ENCODE measurements at places on chromosomes 7 and 10.
A peak's percentile ranks its signal among the peaks of the same experiment; 100 is the strongest.

- no peak for DNase-seq
These were observed 96.3 kb upstream of the DDC start for GRCh38 chr7:50661345-50662040.

- DNase-seq: no peak
These were observed 29.7 kb downstream of the NUB1 start for GRCh38 chr7:151371266-151371665.

- DNase-seq: peak; percentile 78
These were observed 46.3 kb downstream of the PLEKHA8 start for GRCh38 chr7:30074422-30075030.

- no peak for DNase-seq
These were observed 15.3 kb downstream of the PAPSS2 start for GRCh38 chr10:87674943-87675342.

- no peak for DNase-seq
These were observed 42.1 kb downstream of the ST8SIA6 start for GRCh38 chr10:17412323-17412722.

DNA sequence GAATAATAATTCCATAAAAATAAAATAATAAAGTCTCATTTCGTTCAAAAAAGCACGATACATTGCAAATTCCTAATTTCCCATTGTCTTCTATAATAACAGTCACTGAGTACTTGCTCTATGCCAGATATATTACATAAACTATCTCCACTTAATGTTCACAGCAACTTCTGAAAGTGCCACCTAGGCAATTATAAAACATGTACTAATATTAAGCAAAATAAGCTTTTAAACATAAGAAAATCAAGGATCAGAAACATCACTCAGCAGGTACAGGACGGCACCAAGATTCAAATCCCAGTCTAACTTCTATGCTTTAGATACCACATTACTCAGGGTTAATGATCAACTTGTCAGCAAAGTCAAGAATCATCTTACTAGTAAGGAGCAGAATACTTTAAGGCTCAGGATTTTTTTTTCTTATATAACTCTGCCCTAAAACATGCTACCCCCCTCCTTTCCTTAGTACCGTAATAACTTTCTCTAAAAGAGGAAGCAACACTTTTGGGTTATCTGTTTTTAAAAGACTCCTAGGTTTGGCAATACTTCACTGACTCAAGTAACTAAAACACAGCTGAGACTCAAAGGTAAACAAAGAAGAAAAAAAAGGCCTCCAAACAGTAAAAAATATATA, 51.3 kb downstream of the USP6NL start:
- no peak for DNase-seq

DNA sequence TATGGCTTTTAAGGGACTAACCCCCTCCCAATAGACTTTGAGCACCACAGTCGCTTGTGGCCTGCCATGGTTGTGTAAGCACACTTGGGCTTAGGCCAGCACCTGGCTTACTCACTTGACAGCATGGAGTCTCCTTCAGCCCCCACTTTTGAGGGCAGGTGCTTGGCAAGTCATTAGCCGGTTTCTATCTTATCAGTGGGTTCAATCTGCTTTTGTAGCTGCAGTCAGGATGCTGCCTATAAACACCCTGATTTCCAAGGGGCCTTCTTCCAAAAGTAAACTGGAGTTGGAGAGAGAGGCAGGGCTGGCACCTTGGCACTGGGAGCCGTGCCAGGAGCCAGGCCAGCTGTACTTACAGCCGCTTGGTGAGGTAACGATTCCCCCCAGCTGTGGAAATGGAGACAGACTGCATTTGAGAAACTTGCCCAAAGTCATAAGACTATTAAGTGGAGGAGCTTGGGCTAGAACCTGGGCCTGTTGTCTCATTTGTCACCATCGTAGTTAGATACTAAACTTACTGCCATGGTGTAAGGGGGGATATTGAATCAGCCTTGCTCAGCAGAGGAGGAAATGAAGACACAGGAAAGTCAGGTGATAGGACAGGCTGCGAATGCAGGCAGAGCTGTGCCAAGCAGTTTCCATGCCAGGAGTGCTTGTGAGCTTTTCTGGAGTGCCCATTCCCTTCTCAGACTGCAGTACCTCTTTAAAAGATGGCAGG, 92.2 kb upstream of the EFCAB10 start:
- peak; percentile 94 for DNase-seq

DNA sequence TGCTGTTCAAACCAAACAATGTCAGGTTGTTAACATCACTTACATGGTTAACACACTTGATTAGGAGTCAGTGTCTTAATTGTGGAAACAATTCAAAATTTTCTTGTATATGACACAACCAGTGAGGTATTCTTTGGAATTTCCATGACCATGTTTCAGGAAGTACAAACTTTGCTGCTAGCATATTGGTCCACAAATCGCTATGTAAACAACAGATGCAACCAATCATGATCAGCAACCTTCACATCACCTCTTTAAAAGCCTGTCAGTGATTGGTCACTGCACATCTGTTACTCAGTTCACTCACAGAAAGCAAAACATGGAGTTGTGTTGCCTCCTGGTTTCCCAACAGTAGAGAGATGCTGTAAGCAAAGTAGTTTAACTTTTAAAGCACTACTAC, 108.9 kb upstream of the FAM3C start:
- no peak for DNase-seq

GRCh38 chr10:131086094-131086493, 225.4 kb downstream of the TCERG1L start:
- DNase-seq: no peak

GRCh38 chr7:45147858-45148652, 9.5 kb upstream of the RAMP3 start:
- no peak for DNase-seq

DNA sequence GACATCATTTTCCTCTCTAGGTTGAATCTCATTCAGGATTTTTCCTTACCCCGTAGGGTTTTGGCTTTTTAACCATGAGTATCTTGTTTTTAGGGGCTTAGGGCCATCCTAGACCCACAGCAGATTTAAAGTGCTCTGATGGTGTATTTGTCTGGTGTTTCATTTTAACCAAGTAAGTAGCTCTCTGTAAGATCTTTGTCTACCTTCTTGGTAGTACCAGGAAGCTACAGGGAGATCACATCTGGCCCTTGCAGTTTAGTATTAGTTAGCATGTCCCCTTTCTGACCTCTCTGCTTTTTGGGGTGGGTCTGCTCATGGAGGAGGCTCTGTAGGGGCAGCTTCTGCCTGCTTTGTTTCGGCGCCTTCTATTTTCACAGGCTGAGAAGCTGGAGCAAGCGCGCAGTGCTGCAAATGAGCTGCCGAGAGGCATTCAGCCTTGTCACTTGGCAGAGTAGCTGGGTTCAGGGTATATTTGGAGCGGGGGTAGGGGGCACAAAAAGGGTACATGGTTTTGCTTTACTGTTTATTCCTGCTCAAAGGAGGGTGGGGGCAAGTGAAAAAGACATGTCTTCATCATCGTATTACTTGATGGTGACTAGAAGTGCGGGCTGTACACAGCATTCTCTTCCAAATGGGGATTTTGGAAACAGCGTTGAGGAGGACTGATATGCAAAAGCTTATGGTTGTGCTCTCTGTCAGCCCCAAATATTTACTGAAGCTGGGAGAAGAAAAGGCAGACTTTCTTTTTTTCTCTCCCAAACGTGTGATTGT, 146.3 kb downstream of the CELF2 start:
- no peak for DNase-seq

- no peak for DNase-seq
These were observed 52.6 kb downstream of the TRRAP start for GRCh38 chr7:98930921-98931320.

GRCh38 chr7:141654551-141654950, 47.4 kb downstream of the DENND11 start:
- peak; percentile 63 for DNase-seq

DNA sequence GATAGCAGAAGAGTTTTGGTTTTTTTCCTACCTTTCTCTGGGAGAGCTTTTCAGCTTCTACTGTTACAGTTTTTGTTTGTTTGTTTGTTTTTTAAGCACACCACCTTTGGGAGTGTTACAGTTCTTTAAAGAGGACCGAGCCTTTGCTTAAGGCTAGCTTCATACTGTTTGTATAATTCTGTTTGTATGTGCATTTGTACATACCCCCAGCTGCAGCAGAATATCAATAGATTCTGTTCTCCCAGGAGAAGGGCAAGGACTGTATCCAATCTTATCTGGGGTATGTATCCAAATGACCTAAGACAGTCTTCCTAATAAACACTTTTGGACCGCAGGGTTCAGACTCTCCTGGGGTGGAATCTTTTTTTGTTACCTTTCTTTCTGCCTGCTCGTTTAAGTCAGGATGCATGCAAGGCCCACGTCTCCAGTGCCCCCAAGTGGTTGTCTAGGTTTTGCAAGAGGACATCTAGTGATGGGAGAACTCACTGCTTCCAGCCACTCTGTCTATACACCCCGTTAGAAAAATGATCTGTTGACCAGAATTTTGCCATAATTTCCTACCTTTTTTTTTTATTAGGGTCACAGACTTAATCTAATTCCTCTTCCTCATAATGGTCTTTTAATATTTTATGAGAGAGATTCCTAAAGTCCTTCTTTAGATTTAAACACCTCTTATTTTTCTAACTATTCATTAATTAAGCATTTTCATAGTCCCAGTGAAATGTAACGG, 23.9 kb downstream of the NRF1 start:
- DNase-seq: peak; percentile 80

DNA sequence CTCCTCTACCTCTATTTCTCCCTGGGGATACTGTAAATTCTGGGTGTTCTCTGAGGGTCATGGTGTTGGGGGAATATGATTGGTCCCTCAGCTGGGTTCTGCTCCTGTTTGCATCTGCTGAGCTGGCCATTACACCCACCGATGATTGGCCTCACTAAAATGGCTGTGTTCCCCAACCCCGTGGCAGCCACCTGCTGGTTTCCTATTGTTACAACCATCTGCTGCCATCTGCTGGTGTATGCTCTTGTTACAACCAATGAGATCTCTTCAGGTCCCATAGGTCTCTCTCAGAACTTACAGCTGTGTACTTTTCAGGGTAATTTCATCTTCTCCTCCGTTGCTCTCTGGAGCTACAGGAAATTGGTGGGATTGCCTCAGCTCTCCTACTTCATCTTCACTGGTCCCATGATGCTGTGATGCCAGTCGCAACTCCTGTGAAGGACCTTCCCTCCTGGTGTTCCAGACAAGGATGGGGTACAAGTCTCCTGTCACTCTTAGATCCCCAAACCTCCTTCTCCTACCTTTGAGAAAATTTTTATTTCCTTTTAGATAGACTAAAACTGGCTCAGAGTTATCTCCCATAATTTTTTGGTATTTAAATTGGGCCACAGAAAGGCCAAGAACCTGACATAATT, 303.5 kb upstream of the SMIM30 start:
- DNase-seq: peak; percentile 84

GRCh38 chr10:33975481-33975880, 641.0 kb upstream of the NRP1 start:
- DNase-seq: no peak

DNA sequence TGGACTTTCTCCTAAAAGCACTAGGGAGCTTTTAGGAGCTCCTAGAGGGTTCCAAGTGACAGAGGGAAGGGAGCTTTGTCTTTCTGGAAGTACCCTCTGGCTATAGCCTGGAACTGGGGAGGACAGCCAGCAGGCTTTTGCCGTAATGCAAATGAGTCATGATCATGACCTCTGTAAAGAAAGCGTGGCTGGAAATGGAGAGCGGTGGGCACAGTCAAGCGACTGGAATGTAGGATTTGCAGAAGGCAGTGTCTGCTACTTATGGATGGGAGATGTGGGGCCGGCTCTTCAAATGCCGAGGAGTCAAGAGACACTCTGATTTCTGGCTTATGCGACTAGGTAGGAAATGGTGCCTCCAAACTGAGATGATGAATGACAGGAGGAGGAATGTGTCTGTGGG, 34.6 kb upstream of the PLPP4 start:
- DNase-seq: no peak

- DNase-seq: no peak
These were observed 3.4 kb upstream of the ACTR3C start for GRCh38 chr7:150326657-150327268.

- DNase-seq: no peak
These were observed 505.8 kb downstream of the GPAM start for GRCh38 chr10:111677759-111678158.

- peak; percentile 71 for DNase-seq
These were observed at the start of gene MARVELD1 for GRCh38 chr10:97713339-97713825. Gene MARVELD1, plus strand, starts transcription at chr10:97713730. Its CDS starts 147 bp downstream, at chr10:97713877.

DNA sequence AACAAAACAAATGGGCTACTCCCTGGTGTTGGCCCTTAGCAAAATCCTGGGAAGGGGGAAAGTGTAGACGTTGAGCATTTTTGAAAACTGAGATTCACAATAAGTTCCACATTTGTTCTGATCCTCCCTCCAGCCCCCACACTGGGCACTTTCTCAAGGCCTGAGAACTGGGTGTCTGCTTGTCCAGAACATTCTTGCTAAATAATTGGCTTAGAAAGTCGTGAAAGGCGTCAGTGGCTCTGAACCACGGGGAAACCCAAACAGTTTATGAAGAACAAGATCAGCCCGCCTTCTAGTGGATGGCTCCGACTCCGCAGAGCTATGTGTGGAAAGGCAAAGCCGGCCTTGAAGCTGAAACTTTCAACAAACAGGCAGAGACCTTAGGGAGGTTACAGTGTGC, 370.1 kb downstream of the PRPF18 start:
- no peak for DNase-seq

GRCh38 chr10:65135508-65135907, 1614.3 kb downstream of the REEP3 start:
- DNase-seq: no peak

- no peak for DNase-seq
These were observed 75.1 kb downstream of the AHCYL2 start for GRCh38 chr7:129299889-129300288.

DNA sequence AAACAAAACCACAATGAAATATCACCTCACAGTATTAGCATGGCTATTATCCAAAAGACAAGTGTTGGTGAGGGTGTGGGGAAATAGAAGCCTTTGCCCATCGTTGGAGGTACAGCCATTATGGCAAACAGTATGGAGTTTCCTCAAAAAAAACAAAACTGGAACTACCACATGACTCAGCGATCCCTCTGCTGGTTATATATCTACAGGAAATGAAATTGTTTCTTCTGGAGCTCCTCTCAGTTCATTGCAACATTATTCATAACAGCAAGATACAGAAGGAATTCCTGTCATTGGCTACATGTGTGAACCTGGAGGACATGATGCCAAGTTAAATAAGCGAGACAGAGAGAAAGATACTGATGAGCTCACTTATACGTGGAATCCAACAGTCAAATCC, 2.4 kb upstream of the UBE3C start:
- DNase-seq: peak; percentile 44
